Activated T-cell treated with anti-CD3 and anti-CD28 coated beads, Interleukin-2, amount 50 U/mL, for 24 hours (primary cell): ENCODE measurements at places on chromosomes 11 and 22.

DNA sequence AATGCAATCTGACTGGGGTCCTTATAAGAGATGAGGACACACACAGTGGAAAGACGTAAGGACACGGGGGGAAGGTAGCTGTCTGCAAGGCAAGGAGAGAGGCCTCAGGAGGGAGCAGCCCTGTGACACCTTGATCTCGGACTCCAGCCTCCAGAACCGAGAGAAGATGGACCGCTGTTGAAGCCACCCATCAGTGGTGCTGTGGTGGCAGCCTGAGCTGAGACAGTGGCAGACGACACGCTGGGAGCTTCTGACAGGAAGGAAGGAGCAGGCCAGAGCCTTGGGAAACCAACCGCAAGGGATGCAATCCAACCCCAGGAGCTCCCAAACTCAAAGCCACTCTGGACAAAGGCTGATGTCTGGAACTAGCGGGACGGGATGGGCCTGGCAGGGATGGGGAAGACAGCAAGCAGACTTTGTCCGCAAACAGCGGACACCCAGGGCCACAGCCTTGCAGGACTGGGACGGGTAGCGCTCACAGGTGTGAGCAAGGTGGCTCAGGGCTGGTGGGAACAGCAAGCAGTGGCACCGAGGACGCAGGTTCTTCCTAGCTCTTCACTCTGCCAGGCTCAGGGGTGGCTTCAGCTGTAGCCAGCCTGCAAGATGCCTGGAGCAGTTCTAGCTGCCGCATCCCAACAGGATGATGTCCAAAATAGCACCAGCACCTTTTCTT is 10.9 kb downstream of the LTO1 start:
- H3K4me3 ChIP-seq = no peak overlapping the region
- no peaks in the 10 kb centered on the region for H3K27me3 ChIP-seq
- peak overlapping the region; percentile 18 for H3K27ac ChIP-seq
- peak; percentile 25 for DNase-seq
- H3K4me1 ChIP-seq = peaks cover 3% of the 10 kb centered on the region

- H3K27ac ChIP-seq = no peak overlapping the region
- H3K4me1 ChIP-seq = no peaks in the 10 kb centered on the region
- no peak for DNase-seq
- no peaks in the 10 kb centered on the region for H3K27me3 ChIP-seq
Observed at GRCh38 chr11:83140691-83141455, 16.1 kb upstream of the PCF11 start.

- peaks cover 6% of the 10 kb centered on the region for H3K27me3 ChIP-seq
- DNase-seq = no peak
- no peaks in the 10 kb centered on the region for H3K36me3 ChIP-seq
- no peaks in the 10 kb centered on the region for H3K4me1 ChIP-seq
- H3K27ac ChIP-seq = no peak overlapping the region
- no peak overlapping the region for H3K4me3 ChIP-seq
Observed at GRCh38 chr22:43566021-43566420, 154.2 kb downstream of the MPPED1 start.

DNA sequence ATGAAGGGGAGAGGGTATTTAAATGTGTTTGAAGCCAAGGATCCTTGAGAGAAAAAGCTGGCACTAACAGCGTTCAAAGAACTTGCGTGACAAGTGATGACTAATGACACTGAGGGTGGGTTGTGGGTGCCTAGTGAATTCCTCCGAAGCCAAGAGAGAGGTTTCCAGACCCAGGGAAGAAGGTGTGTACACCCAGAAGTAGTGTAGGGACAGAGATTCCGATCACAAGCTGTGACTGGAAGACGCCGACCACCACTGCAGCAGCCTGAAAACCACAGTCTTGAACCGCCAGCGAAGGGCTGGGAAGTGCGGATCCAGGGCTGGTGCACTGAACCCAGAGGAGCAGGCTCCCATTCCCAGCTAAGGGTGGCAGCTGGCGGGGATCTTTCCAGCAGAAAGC is 9.5 kb downstream of the PPARA start:
- no peaks in the 10 kb centered on the region for H3K27me3 ChIP-seq
- H3K36me3 ChIP-seq = peaks cover 37% of the 10 kb centered on the region
- no peak overlapping the region for H3K27ac ChIP-seq
- peaks cover 1% of the 10 kb centered on the region for H3K4me1 ChIP-seq

DNA sequence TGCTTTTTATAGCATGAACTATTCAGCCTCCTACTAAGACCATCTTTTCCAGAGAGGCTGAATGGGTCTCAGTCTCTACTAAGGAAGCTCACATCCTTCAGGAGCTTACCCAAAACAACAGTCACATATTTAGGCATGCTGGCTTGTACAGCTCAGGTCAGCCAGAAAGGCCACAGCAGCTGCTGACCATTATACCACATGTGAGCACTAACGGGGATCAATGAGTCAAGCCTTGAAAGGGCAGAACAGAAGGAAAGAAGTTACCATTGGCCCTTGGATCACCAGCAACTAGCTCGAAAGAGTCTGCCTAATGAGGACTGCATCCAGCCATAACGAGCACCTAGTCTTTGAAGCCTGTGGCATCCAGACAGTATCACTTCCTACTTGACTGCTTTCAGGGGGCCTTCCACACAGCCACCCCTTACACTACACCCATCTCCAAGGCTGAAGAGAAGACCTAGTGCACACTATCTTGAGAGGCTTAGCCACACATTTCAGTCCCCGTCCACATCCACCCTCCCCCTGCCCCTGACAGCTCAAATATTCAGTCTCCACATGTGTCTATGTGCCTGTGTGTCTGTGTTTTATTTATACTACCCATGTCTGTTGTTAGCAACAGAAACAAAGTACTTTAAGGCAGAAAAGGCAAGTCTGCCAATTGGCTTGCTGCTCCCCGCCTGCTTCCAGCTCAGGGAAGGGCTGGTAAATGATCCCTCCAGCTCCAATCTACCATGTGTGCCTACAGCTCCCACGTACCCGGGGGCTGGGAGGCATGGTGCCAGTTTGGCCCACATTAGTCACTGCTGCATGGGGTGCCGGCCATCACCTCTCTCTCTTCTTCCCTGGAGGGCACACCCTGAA is 95.5 kb downstream of the RPL27A start:
- H3K36me3 ChIP-seq = no peaks in the 10 kb centered on the region
- H3K27ac ChIP-seq = no peak overlapping the region
- no peak for DNase-seq
- H3K27me3 ChIP-seq = peaks cover 25% of the 10 kb centered on the region
- H3K4me3 ChIP-seq = no peak overlapping the region

GRCh38 chr11:69127081-69127850 is 28.5 kb upstream of the SMIM38 start:
- H3K4me1 ChIP-seq = peaks cover 32% of the 10 kb centered on the region
- H3K36me3 ChIP-seq = no peaks in the 10 kb centered on the region
- H3K27ac ChIP-seq = no peak overlapping the region
- H3K27me3 ChIP-seq = no peaks in the 10 kb centered on the region
- no peak for DNase-seq

- H3K4me3 ChIP-seq = no peak overlapping the region
- peaks cover 2% of the 10 kb centered on the region for H3K36me3 ChIP-seq
- H3K27me3 ChIP-seq = no peaks in the 10 kb centered on the region
- no peaks in the 10 kb centered on the region for H3K4me1 ChIP-seq
Observed at GRCh38 chr22:35802885-35803284, 85.2 kb downstream of the APOL5 start.

GRCh38 chr22:27419473-27419872 is 382.1 kb downstream of the MN1 start:
- H3K4me3 ChIP-seq = no peak overlapping the region
- no peaks in the 10 kb centered on the region for H3K4me1 ChIP-seq
- peaks cover 36% of the 10 kb centered on the region for H3K27me3 ChIP-seq
- DNase-seq = no peak
- H3K27ac ChIP-seq = no peak overlapping the region
- H3K36me3 ChIP-seq = no peaks in the 10 kb centered on the region

- peaks cover 7% of the 10 kb centered on the region for H3K4me1 ChIP-seq
- H3K27ac ChIP-seq = no peak overlapping the region
- DNase-seq = no peak
- no peak overlapping the region for H3K4me3 ChIP-seq
- no peaks in the 10 kb centered on the region for H3K36me3 ChIP-seq
Observed at GRCh38 chr11:95262994-95263765, 32.2 kb upstream of the SESN3 start.

- no peak for DNase-seq
- H3K4me3 ChIP-seq = no peak overlapping the region
- H3K27ac ChIP-seq = no peak overlapping the region
Observed at GRCh38 chr11:93608364-93608763, 53.1 kb upstream of the CEP295 start.

- no peak for DNase-seq
- H3K27me3 ChIP-seq = peaks cover 31% of the 10 kb centered on the region
- no peaks in the 10 kb centered on the region for H3K4me1 ChIP-seq
- H3K4me3 ChIP-seq = no peak overlapping the region
- no peak overlapping the region for H3K27ac ChIP-seq
Observed at GRCh38 chr11:119990309-119991021, 147.4 kb downstream of the TRIM29 start.

- H3K4me3 ChIP-seq = no peak overlapping the region
- H3K27ac ChIP-seq = no peak overlapping the region
- H3K27me3 ChIP-seq = peaks cover 3% of the 10 kb centered on the region
- no peaks in the 10 kb centered on the region for H3K36me3 ChIP-seq
Observed at GRCh38 chr11:117511931-117512539, 184.4 kb downstream of the CEP164 start.

GRCh38 chr11:31779374-31779791 is 31.7 kb downstream of the PAX6 start:
- H3K27ac ChIP-seq = no peak overlapping the region
- DNase-seq = no peak

GRCh38 chr11:44532809-44533208 is 32.7 kb upstream of the CD82 start:
- no peak for DNase-seq
- H3K4me3 ChIP-seq = no peak overlapping the region
- peaks cover 27% of the 10 kb centered on the region for H3K4me1 ChIP-seq
- no peak overlapping the region for H3K27ac ChIP-seq
- no peaks in the 10 kb centered on the region for H3K36me3 ChIP-seq
- no peaks in the 10 kb centered on the region for H3K27me3 ChIP-seq

- H3K27ac ChIP-seq = no peak overlapping the region
- H3K4me3 ChIP-seq = no peak overlapping the region
- no peak for DNase-seq
- H3K27me3 ChIP-seq = peaks cover 4% of the 10 kb centered on the region
Observed at GRCh38 chr11:134565343-134565891, 153.4 kb upstream of the B3GAT1 start.

- H3K36me3 ChIP-seq = no peaks in the 10 kb centered on the region
- H3K4me1 ChIP-seq = no peaks in the 10 kb centered on the region
- H3K27me3 ChIP-seq = no peaks in the 10 kb centered on the region
- no peak for DNase-seq
Observed at GRCh38 chr11:43035086-43035485, 276.7 kb upstream of the API5 start.

- H3K36me3 ChIP-seq = peaks cover 93% of the 10 kb centered on the region
- H3K4me3 ChIP-seq = no peak overlapping the region
- no peak for DNase-seq
- no peaks in the 10 kb centered on the region for H3K27me3 ChIP-seq
- peaks cover 21% of the 10 kb centered on the region for H3K4me1 ChIP-seq
- H3K27ac ChIP-seq = peak overlapping the region; percentile 76
Observed at GRCh38 chr22:20106205-20106848, 9.6 kb upstream of the RANBP1 start.

- no peaks in the 10 kb centered on the region for H3K36me3 ChIP-seq
- no peaks in the 10 kb centered on the region for H3K4me1 ChIP-seq
- no peaks in the 10 kb centered on the region for H3K27me3 ChIP-seq
Observed at GRCh38 chr11:130478881-130479280, 30.4 kb downstream of the ADAMTS15 start.

GRCh38 chr11:66845876-66846212 is 2.6 kb downstream of the RCE1 start:
- H3K27me3 ChIP-seq = no peaks in the 10 kb centered on the region
- H3K36me3 ChIP-seq = peaks cover 61% of the 10 kb centered on the region
- H3K4me1 ChIP-seq = peaks cover 34% of the 10 kb centered on the region
- DNase-seq = peak; percentile 24
- no peak overlapping the region for H3K27ac ChIP-seq

GRCh38 chr11:12375720-12376119 is 1.7 kb upstream of the PARVA start:
- no peak overlapping the region for H3K4me3 ChIP-seq
- H3K4me1 ChIP-seq = peaks cover 10% of the 10 kb centered on the region
- no peak overlapping the region for H3K27ac ChIP-seq
- no peaks in the 10 kb centered on the region for H3K36me3 ChIP-seq
- H3K27me3 ChIP-seq = peaks cover 54% of the 10 kb centered on the region
- no peak for DNase-seq

DNA sequence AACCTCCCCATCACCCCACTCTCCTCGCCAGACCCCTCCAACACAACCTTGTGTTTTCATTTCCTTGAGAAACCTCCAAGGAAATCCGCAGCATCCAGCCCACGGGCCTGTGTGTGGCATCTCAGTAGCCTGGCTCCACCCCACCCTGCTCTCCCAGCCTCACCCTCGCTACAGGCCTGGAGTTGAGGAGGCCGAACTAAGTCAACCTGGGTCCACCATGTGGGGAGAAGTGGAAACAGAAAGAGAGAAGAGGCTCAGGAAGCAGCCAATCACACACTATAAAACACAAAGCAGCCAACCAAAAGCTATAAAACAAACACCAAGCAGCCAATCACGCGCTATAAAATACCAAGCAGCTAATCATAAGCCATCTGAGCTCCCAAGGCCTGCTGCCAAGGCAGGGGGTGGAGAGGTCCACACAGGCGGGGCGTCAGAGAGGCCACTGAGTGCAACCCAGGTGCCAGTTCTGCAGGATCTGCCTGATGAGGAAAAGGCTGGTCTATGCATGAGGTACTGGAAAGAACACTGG is 72.0 kb downstream of the MICAL3 start:
- no peaks in the 10 kb centered on the region for H3K27me3 ChIP-seq
- no peak overlapping the region for H3K4me3 ChIP-seq
- H3K36me3 ChIP-seq = no peaks in the 10 kb centered on the region
- DNase-seq = no peak
- no peak overlapping the region for H3K27ac ChIP-seq

DNA sequence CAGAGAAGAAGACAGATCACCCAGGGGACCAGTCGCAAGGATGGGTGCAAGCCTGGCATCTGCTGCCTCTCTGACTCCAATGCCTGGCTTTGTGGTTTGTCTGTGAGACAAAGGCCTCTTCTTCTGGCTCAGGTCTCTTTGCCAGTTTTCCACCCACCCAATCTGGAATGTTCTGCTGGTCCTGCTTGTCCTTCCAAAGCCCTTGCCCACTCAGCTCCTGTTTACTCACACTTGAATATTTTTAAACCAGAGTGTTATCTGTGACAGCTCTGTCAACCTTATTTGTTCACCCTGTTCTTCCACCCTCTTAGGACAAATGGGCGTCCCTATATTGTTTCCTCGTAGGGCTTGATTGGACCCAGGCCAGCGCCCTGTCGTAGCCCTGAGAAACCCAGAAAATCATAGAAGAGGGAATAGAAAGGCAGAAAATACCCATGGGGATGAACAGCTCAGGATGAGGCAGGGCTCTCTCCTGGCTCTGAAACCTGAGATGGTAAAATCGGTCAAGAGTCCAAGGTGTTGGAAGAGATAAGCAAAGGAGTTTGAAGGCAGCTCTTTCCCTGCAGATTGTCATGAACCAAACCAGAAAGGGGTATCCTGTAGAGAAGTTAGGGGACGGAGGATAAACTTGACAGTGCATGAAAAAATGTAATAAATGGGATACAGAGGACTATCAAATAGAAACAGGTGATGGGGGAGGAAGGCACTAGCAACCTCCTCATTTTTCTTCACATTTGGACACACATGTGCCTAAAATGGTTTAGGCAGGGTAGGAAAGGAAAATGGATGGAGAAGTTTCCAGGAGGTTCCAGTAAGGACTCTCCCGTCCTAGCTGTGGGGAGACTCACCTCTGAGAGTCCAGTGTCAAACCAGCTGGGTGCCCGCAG is 651 bp downstream of the CRYAB start:
- H3K27me3 ChIP-seq = peaks cover 39% of the 10 kb centered on the region
- H3K36me3 ChIP-seq = no peaks in the 10 kb centered on the region
- H3K4me1 ChIP-seq = no peaks in the 10 kb centered on the region
- H3K27ac ChIP-seq = no peak overlapping the region
- H3K4me3 ChIP-seq = no peak overlapping the region
